ENCODE measurements at places on chromosomes 16 and 17.

DNA sequence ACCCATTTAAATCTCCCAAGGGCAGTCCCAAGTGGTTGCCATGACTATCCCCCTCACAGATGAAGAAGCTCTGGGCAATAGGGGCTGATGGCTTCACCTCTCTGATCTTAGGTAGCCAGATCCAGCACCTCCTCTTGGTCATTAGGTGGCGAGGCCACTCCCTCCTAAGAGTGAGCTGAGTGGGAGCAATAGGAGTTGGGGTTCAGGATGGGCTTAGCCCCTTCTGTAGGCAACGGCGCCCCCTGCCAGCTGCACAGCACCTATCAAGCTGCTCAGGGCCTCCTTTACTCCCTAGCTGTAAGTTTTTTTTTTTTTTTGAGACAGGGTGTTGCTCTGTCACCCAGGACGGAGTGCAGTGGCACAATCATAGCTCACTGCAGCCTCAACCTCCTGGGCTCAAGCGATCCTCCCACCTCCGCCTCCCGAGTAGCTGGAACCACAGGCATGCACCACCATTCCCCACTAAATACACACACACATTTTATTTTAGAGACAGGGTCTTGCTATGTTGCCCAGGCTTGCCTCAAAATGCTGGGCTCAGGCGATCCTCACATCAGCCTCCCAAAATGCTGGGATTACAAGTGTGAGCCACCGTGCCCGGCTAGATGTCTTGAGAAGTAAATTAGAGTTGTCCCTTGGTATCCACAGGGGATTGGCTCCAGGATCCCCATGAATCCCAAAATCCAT lies 3.5 kb upstream of the RRAD start:
- DNase-seq, result peak; percentile 29

DNA sequence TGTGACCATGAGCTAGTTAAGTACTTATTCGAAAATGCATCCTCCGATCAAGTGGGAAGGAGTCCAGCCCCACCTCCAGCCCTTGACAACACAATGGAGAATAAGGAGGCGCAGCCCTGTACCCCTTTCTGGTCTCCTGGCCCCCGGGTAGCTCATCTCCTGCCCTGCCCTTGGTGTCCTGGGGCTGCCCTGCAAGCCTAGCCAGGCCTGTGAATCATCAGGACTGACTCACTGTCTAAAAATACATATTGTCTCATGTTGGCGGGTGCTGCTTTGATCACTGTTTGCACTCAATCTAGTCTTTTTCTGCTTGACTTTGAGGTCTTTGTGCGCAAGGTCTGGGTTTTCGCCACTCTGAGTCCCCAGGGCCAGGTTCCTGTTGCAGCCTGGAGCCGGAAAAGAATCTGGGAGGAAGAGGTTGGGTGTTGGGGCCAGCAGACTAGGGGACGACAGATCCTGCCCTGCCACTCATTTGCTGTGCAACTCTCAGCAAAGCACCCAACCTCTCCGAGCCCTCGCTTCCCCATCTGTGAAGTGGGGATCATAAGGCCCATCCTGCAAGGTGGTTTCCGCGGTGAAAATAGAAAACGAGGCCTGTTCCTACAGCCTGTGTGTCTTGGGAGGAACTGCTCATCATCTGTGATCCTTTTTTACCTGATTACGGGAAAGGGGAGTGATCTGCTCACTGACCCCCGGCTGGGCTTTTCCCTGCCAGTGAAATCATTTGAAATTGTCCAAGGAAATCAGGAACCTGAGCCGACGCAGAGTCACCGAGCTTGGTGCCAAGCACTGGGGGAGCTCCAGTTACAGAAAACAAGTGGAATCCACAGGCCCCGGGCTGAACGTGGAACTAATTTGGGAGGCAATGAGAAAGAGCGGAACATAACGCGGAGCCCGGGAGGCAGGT lies 230.4 kb downstream of the PARN start:
- DNase-seq, result no peak

DNA sequence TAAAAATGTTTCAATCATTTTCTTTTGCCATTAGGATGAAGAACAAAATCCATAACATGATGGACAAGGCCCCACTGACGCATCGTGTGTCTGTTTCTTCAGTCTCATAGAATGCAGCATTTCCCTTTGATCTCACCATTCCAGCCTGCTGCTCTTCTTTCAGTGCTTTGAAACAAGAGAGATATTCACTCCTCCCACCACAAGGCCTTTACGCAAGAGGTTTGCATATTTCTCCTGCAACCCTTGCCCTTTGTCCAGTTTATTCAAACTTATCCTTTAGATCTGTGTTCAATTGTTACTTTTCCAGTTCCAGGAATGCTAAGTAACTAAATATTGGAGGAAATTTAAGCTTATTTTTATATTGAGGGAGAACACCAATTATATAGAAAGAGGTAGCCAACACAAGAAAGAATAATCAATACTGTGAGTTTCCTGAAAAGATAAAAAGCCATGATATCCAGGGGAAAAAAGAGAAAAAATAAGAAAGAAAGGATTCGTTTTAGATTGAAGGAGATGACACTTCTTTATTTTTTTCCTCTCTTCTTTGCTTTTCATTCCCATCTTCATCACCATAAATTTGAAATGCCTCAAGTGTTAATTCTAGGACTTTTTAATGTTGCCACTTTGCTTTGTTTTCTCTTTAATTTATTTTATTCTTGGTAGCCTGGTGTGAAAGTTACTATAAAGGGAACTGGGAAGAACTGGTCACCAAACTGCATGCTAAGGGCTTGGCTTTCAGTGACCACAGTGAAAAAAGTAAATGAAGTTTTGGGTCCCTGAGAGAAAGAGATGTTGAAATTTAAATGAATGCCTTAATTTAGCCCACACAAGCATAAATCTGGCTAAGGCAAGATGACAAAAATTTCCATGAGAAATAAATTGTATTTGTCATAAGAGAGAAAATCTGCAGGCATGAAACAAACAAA lies 102.1 kb downstream of the KIF2B start:
- DNase-seq, result no peak

GRCh38 chr16:77679901-77680300 lies 42.4 kb upstream of the NUDT7 start:
- no peak for DNase-seq

DNA sequence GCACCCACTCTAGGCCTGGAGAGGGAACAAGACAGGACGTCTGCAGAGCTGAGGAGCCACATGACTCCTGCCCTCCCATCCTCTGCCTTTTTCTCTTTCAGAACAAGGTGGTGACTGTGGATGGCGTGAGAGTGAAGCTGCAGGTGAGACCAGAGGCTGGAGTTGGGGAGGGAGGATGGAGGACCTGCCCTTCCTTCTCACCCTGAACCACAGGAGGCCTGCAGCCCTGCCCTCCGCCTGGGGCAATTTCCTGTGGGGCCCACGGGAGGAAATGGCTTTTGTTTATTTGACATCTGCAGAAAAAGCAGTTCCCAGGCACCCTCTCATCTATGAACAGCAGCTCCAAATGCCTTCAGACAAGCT lies 5.1 kb downstream of the RAB37 start:
- DNase-seq, result peak; percentile 66

GRCh38 chr16:769184-769784 lies 8.8 kb downstream of the MSLN start:
- no peak for DNase-seq

- no peak for DNase-seq
Measured at GRCh38 chr16:84500531-84500930, 3.9 kb downstream of the MEAK7 start.

GRCh38 chr17:68733241-68734176 lies 132.3 kb upstream of the FAM20A start:
- no peak for DNase-seq

DNA sequence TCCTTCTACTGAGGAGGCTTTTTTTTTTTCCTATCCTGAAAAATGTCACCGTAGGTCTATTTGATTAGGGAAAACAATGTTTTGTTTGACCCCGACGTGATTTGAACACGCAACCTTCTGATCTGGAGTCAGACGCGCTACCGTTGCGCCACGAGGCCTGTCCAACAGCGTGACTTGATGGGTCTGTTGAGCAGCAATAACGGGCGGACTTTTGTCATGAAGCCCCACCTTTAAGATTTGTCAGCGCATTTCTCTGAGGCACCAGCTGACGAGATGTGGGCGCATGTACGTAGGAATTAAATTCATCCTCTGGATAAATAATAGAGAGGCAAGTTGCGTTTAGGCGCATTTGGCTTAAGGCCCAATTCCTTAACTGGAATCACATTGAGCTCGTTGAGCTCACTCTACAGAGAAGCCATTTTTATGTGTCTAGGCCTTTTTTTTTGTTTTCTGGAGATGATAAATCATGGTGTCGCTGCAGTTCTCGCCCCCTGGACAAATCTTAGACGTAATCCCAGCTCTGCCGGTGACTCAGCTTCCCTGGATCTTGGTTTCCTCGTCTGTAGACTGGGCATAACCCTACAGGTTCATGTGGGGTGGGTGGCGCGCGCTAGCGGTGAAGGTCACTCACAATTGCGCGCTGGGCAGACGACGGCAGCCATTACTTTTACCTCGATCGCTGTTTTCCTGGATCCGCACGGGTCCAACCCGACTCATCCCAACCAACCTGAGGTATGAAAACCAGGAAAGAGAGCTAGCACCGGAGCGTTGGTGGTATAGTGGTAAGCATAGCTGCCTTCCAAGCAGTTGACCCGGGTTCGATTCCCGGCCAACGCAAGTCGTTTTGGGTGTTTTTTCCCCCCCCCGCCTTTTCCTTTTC lies 10.6 kb upstream of the AURKB start:
- DNase-seq, result peak; percentile 93

GRCh38 chr17:9363440-9364350 lies 211.9 kb downstream of the STX8 start:
- DNase-seq, result no peak

DNA sequence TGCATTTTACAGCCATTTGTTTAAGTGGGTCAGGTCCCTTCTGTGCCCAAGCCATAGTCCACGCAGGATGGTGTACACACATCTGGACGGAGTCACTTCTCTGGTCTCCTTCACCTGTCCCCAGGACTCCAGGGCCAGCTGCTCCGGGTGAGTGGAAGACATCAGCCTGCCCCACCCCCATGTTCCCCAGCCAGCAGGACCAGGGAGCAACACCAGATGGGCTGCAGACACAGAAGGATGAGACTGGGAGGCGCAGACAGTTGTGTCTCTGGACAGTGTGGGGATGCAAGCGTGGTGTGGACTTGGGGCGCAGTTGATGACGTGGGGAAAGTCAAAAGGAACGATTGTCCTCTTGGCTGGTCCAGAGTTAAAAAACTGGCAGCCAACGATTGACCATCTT lies 24.6 kb upstream of the WFDC1 start:
- DNase-seq, result no peak

- DNase-seq, result no peak
Measured at GRCh38 chr16:78284957-78285434, 185.5 kb downstream of the WWOX start.

GRCh38 chr17:75808905-75809621 lies 24.5 kb downstream of the UNK start:
- no peak for DNase-seq

- DNase-seq, result no peak
Measured at GRCh38 chr17:68542698-68543463, 30.7 kb downstream of the PRKAR1A start.

GRCh38 chr17:45784293-45784740 lies at the start of gene CRHR1:
Gene CRHR1 (plus strand): TSS chr17:45784320. CDS start chr17:45784545, 225 bp downstream.
- DNase-seq, result no peak

- DNase-seq, result no peak
Measured at GRCh38 chr16:24939738-24940137, 75.4 kb downstream of the ARHGAP17 start.

- DNase-seq, result no peak
Measured at GRCh38 chr16:58057121-58057520, 31.6 kb downstream of the MMP15 start.

GRCh38 chr17:62562656-62563055 lies 64.8 kb upstream of the MRC2 start:
- no peak for DNase-seq

GRCh38 chr16:56483394-56483793 lies 32.0 kb downstream of the OGFOD1 start:
- no peak for DNase-seq

GRCh38 chr17:5099271-5099670 lies 12.4 kb downstream of the ZNF232 start:
- no peak for DNase-seq

GRCh38 chr17:8366231-8366630 lies 10.3 kb downstream of the KRABD2 start:
- DNase-seq, result no peak

- DNase-seq, result no peak
Measured at GRCh38 chr16:11696266-11697012, 28.2 kb downstream of the SNN start.
